Neural progenitor cell (in vitro differentiated cells): ENCODE measurements at places on chromosomes 2 and 18. TPM values are rescaled to one million over a fixed set of nuclear protein-coding genes. Genes with fewer than 3 reads are reported as not detected.
A peak's percentile ranks its signal among the peaks of the same experiment; 100 is the strongest.

DNA sequence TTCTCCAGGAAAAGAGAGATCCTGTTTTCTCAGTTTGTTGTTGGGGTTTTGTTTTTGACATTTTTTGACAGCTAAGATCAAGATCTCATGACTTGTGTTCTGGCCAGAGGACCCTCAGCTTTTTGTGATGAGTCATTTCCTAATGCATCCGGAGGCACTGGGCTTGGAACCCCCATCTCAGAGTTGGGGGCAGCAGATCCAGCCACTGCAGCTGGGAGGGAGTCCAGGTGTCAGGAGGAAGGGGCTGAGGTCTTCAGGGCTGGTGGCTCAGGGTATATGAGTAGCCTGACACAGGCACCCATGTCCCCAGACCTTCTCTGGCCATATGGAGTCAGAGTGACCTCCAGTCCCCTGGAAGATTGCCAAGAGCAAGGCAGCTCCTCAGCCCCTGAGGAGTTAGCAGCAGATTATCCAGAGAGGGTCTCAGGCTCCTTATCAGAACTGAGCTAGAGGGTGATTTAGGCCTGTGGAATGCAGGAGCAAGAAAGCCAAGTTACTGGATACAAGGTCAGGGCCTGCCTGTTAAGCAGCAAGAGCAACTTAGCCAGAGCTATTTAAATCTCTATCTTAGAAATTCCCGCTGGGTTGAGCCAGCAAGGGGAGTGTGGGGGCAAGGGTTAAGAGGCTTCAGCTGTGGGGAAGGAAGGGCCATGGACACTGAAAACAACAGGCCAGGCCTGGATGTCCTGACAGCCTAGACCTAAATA, 62.4 kb downstream of the TANC1 start:
- peaks cover 18% of the 10 kb centered on the region for H3K4me1 ChIP-seq
- H3K4me3 ChIP-seq = no peak overlapping the region
- H3K27me3 ChIP-seq = no peaks in the 10 kb centered on the region
- DNase-seq = peak; percentile 44

Gene CROCC2
- total RNA-seq = not detected in 2 replicates

Gene PLEK
- not detected in 2 replicates for total RNA-seq

GRCh38 chr2:26883956-26884355, 36.0 kb downstream of the DPYSL5 start:
- no peak overlapping the region for H3K27ac ChIP-seq
- no peaks in the 10 kb centered on the region for H3K36me3 ChIP-seq
- peaks cover 4% of the 10 kb centered on the region for H3K4me1 ChIP-seq
- no peak for DNase-seq

Gene SLC19A3
- total RNA-seq = 0.96 and 1.6 TPM in 2 replicates

DNA sequence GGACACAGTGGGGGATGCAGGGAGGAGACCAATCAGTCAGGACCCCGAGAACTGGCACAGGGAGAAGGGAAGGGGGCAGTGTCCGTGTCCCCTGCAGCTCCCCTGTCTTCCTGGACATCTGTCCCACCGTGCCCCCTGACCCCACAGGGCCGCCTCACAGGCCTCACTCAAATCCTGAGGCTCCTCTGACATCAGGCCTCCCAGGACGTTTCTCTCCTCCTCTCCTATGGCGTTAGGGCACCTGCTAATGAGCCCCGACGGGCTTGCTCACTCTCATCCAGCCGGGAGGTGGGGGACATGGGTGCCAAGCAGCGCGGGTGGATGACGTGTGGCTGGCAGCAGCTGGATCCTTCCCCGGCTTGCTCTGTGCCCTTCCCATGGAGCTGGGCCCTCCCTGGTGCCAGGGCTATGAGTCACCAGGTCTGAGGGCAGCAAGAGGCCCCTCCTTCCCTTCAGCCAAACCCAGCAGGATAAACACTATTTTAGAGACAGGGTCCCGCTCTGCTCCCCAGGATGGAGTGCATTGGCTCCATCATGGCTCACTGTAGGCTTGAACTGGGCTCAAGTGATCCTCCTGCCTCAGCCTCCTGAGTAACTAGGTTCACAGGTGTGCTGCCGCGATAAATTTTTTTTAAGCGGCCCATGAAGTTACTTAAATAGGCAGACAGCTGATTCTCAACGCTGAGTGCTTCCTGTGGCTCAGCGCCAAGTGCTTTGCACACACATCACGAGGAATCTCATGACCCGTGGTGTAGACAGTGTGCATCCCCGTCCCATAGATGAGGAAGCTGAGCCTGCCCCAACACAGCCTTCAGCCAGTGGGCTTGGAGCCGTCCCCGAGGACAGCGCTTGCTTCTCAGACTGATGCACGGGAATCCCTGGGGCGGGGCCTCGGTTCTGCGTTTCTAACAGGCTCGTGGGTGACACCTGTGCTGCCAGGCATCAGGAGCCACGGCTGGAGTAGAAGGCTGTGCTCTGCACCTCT, 64.5 kb upstream of the HDAC4 start:
- no peaks in the 10 kb centered on the region for H3K27me3 ChIP-seq
- H3K27ac ChIP-seq = no peak overlapping the region
- no peaks in the 10 kb centered on the region for H3K36me3 ChIP-seq

Gene GRB14
- total RNA-seq = 3.4 and 4.5 TPM in 2 replicates

Gene FAM237A
- not detected in 2 replicates for total RNA-seq

DNA sequence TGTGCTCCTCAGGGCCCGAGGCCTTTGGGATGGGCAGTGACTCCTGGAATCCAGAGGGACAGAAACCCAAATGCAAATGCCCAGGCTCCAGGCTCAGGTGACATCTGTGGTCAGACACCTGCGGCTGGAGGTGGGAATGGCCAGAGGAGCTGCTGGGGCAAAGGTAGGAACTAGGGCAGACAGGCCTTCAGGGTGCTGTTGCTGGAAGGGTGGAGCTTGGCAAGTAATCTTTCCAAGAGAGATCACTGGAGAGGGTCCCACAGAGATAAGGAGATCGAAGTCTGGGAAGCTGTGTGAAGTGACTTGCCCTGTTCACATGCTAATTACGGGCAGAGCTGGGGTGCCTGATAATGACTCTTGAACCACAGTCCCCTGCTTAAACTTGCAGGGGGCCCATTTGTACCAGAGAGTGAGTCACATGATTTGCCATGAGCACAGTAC, 82.4 kb downstream of the ACAA2 start:
- H3K27me3 ChIP-seq = no peaks in the 10 kb centered on the region
- H3K4me1 ChIP-seq = peaks cover 11% of the 10 kb centered on the region
- DNase-seq = no peak
- no peak overlapping the region for H3K4me3 ChIP-seq

DNA sequence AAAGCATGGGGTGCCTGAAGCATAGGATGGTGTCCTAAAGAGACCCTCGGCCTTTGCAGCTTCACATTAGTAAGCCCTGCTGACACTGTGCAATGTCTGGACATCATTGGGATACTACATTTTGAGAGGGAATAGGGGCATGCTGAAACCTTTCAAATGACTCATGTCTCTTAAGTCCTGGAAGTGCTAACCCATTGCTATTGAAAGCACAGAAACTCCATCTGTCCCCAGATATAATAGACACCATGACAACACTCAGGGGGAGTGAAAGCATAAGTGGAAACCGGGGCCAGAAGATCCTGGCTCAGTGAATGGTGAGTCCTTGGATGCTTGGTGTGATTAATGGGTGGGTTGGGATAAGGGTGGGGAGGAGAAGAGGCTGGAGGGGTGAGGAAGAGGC, 595.5 kb upstream of the ID2 start:
- no peak for DNase-seq
- H3K36me3 ChIP-seq = no peaks in the 10 kb centered on the region
- peaks cover 7% of the 10 kb centered on the region for H3K4me1 ChIP-seq
- no peak overlapping the region for H3K27ac ChIP-seq

GRCh38 chr2:127633556-127634065, 12.3 kb upstream of the GPR17 start:
- no peaks in the 10 kb centered on the region for H3K36me3 ChIP-seq
- H3K27me3 ChIP-seq = no peaks in the 10 kb centered on the region
- no peak for DNase-seq
- peaks cover 5% of the 10 kb centered on the region for H3K4me1 ChIP-seq

DNA sequence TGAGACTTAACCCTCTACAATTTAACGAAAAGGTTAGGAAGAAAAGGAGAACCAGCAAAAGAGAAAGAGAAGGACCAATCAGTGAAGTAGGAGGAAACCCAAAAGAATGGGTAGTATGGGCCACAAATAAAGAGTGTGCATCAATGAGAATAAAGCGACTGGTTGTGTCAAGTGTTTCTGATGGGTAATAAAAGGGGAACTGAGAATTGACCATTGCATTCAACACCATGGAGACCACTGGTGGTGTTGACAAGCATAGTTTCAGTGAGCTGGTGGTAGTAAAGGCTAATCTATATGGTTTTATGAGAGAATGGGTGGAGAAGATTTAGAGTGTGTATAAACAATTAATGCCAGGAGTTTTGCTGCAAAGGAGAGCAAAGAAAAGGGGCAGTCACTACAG, 75.4 kb downstream of the CSRNP3 start:
- H3K27ac ChIP-seq = no peak overlapping the region
- H3K36me3 ChIP-seq = no peaks in the 10 kb centered on the region
- no peak for DNase-seq
- H3K27me3 ChIP-seq = no peaks in the 10 kb centered on the region
- H3K4me1 ChIP-seq = no peaks in the 10 kb centered on the region
- H3K4me3 ChIP-seq = no peak overlapping the region

Gene FBXO15
- 2.2 and 2.8 TPM in 2 replicates for total RNA-seq

DNA sequence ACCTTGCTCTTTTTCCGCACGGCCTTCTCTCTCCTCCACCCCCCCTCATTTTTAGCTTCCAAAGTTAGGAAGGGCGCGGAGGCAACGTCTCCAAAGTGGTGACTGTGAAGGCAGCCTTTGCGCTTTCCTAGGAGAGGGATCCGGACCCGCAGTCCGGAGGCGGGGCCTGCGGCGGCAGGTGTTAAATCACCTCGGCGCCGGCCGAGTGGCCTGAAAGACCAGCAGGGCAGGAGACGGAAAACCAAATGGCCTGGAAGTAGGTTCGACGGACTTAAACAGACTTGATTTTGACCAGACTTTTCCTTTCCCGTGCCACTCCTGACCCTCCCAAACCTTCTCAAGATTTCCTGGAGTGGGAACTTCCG, 615 bp downstream of the GORASP2 start:
- DNase-seq = peak; percentile 89
- H3K27ac ChIP-seq = peak overlapping the region; percentile 87
- H3K36me3 ChIP-seq = no peaks in the 10 kb centered on the region
- peak overlapping the region; percentile 73 for H3K4me3 ChIP-seq
- no peaks in the 10 kb centered on the region for H3K27me3 ChIP-seq
- H3K4me1 ChIP-seq = peaks cover 29% of the 10 kb centered on the region

- no peak overlapping the region for H3K4me3 ChIP-seq
- H3K36me3 ChIP-seq = no peaks in the 10 kb centered on the region
- H3K27me3 ChIP-seq = no peaks in the 10 kb centered on the region
Measured at GRCh38 chr2:239961662-239962613, 63.2 kb downstream of the NDUFA10 start.

DNA sequence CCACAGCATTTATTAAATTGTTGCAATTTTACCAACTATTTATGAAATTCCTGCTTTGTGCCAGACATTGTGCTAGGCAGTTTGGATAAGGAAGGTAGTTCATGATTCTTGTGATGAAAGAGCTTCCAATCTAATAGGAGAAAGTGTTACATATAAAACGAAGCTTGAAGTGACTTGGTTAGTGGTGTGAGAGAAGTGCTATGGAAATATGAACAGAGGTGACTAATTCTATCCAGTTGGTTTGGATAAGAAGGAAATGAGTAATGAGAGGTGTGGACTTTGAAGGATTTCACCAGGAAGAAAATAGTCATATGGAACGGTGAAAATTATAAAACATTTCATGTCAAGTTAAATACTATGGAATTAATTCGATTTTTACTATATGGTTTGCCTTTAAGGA, 48.6 kb downstream of the EML6 start:
- no peak overlapping the region for H3K4me3 ChIP-seq
- H3K36me3 ChIP-seq = no peaks in the 10 kb centered on the region
- H3K27ac ChIP-seq = no peak overlapping the region
- H3K4me1 ChIP-seq = no peaks in the 10 kb centered on the region

Gene ACADL
- 0.09 TPM in 1 of 2 replicates, not detected in the other for total RNA-seq

Gene CCDC121
- total RNA-seq = 5.1 and 9.2 TPM in 2 replicates

Gene CABYR
- 12.0 and 14.2 TPM in 2 replicates for total RNA-seq

DNA sequence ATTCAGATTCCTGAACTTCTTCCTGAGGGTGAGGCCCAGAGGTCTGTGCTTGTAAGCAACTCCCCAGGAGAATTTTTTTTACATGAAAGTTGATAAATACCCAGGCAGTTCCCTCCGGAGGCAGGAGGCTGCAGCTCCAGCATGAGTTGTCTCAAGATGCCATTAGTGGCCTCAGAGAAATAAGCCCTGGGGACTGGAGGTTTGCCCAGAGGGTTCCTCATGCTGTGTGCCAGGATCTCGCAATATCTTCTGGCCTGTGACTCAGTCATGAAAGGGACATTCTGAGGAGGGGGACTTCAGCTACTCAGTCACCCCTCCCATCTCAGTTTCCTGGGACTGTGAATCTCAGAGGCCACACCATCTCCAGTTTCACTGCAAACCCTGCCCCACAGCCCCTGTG, 49.9 kb downstream of the LYPD1 start:
- no peak overlapping the region for H3K27ac ChIP-seq
- H3K4me1 ChIP-seq = no peaks in the 10 kb centered on the region
- no peaks in the 10 kb centered on the region for H3K27me3 ChIP-seq
- no peaks in the 10 kb centered on the region for H3K36me3 ChIP-seq

GRCh38 chr18:78765142-78765541, 214.5 kb upstream of the SALL3 start:
- no peak overlapping the region for H3K27ac ChIP-seq
- H3K27me3 ChIP-seq = no peaks in the 10 kb centered on the region

DNA sequence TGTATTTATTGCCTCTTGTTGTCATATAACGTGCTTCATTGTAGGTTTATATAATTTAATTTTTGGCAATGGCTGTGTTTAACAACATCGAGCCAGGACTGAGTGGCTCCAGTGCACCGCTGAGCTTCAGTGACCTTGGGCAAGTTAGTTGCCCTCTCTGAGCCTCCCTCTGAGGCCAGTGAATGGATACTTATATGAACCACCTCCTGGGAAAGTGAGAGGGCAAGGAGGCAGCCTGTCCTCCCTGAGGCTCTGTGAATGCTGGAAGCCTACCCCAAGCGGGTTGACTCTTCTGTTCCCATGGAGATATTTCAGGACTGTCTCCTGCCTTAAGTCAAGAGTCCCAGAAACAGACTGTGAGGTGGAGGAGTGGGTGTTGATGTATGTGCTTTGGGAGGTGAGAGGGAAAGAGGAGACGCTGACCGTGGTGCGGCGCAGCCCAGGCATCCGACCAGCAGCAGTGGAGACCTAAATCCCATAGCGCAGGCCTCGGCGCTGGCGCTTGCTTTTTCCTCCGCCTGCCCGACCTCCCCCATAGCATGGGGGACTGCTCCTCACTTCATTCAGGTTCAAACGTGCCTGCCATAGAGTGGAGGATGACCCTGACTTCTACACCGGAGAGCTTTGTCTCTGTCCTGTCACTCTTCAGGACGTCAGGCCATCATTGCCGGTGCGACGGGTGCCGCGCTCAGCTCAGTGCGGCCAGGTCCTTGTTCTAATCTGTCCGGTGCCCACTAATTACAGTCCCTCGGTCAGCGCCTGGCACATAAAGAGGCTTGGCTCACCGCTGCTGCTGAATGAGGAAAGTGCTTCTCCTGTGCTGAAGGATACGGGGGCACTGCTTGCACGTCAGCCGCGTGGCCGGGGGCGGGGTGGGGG, 167.3 kb upstream of the HS6ST1 start:
- H3K27ac ChIP-seq = no peak overlapping the region
- no peaks in the 10 kb centered on the region for H3K36me3 ChIP-seq
- peak; percentile 0 for DNase-seq
